ENCODE measurements at places on chromosomes 7 and 10.

DNA sequence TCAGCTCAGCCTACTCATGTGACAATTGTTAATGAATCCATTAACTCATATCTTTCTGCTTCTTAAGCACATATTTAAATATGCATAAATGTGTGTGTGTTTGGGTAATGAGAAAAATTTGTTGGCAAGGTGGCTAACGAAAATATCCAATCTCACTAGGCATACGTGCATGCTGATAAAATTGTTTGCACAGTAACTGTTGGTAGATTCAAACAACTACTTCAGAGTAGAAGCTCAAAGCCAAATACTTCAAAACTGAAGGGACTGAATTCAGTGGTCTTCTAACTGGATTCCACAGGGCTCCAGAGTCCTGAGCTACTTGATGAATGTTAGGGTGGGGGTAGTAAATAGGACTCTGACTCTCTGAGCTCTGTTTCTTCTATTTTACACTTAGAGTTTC lies 757.0 kb downstream of the GRM8 start:
- DNase-seq: no peak

GRCh38 chr10:126702181-126702580 lies 31.7 kb upstream of the C10orf90 start:
- no peak for DNase-seq

DNA sequence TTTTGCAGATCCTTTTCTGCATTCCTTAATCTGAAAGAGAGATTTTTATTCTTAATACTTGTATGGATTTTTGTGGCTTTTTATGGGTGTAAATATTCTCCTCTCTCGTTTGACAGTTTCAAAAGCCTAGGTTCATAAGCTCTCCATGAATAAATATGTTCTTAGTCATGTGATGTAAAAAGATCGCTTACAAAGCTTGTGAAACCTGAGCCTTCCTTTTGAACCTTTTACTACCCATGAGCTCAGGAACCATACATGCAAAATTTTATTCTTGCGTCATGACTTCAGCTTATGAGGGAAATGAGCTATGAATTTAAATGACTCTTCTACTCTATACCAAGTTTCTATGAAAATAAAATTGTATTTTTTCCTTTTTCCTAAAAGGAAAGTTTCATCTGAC lies 98.7 kb downstream of the POLL start:
- no peak for DNase-seq

- no peak for DNase-seq
Observed at GRCh38 chr10:11898372-11899066, 75.4 kb downstream of the PROSER2 start.

- DNase-seq: no peak
Observed at GRCh38 chr7:15085366-15085765, 182.8 kb upstream of the DGKB start.

GRCh38 chr10:104842704-104843103 lies 201.6 kb downstream of the SORCS3 start:
- DNase-seq: no peak

DNA sequence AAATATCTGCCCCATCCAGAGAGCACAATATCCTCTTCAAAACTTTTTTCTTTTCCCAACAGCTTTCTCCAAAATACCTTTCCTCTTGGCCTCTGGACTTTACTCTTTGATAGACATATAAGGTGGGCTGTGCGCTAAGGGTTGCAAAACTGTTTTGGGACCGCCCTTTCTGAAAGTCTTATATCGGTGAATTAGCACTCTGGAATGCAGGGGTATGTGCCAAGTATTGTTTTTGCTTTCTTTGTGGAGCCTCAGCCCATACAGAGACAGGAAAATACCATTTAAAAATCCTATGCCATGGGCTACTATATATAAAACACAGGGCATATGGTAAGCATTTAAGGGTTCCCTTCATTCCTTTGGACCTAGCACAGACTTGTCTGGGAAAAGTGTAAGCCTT lies 37.7 kb downstream of the PPP1R17 start:
- DNase-seq: no peak

GRCh38 chr7:158343936-158344455 lies 243.6 kb downstream of the PTPRN2 start:
- no peak for DNase-seq

DNA sequence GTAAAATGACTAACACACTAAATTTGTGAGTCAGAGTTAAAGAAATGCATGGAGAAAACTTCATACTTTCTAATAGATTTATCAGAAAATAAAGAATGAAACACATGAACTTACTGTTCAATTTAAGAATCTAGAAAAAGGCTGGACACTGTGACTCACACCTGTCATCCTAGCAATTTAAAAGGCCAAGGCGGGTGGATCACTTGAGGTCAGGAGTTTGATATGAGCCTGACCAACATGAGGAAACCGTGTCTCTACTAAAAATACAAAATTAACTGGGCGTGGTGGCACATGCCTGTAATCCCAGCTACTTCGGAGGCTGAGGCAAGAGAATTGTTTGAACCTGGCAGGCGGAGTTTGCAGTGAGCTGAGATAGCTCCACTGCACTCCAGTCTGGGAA lies 1106.2 kb upstream of the LRRN3 start:
- no peak for DNase-seq

GRCh38 chr10:79376078-79376628 lies 28.9 kb downstream of the PPIF start:
- no peak for DNase-seq

DNA sequence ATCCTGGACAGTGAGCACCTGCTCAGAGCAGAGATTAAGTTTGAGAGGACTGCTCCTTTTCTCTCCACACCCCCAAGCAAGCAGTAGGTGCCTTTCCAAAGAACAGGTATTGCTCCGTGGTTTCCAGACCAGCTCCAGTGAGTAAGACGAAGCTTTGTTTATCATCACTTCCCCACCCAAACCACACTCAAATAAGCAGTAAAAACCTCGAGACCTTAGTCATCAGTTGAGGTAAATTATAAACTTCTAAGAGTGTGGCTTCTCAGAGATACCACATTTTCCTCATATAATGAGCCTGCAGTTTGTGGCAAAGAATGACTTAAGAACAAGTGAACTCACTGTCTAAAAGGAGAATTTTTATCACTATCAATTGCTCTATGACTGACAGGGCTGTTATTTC lies 50.0 kb upstream of the GRB10 start:
- peak; percentile 17 for DNase-seq

GRCh38 chr10:79180414-79181221 lies 111.9 kb downstream of the ZMIZ1 start:
- no peak for DNase-seq

DNA sequence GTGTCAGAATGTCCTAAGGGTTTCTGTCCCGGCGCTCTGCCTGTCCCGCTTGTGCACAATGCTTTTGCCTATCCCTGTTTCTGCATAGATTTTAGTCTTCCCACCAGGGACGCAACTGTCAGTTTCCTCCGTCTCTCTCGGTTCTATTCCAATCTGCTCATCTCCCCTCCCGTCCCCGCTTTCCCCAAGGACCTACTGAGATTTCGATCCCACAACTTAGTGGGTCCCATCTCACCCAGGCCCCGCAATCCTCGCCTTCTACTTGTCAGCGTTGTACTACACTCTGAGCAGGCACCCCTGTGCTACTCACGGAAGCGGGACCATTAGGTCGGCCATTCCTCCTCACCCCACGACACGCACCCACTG lies 519 bp upstream of the ZNF655 start:
- no peak for DNase-seq

GRCh38 chr10:60958892-60959601 lies 15.1 kb upstream of the RHOBTB1 start:
- no peak for DNase-seq

DNA sequence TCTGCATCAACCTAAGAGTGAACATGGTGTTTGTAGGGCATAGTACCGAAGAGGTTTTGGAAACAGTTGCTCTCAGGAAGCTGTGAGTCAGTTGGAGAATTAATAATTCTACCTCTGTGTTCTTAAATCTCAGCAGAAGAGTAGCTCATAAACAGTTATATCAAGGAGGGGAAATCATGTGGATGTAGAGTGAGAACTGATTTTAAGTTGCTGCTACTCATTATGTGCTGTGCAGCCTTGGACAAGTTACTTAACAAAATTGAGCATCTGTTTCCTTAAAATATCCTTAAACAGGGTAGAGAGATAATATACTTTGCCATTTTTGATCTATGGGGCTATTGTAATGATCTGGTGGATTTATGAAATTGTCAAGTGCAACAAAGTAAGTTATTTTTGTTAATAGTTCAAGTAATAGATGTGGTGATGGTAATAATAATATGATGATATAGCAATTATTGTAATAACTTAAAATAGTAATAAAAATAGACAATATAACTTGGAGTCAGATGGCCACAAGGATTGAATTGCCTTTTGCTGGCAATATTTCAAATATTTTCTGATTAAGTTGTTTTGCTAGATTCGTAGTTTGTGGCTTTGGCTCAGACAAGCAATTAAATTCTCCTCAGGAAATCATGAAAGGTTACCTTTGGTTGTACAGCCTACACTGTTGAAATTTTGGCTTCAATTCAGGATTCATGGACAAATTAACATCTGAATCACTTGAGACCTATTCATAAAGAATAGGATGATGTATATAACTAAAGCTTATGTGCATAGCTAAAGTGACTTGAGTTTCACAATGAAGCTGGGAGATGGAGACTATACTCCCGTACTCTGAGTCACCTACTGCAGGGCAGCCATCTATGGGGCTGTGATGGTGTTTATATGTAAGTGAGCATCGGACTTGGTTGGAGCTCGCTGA lies 228.5 kb downstream of the CDK14 start:
- DNase-seq: no peak

- DNase-seq: no peak
Observed at GRCh38 chr7:151936207-151936606, 20.0 kb upstream of the GALNTL5 start.

DNA sequence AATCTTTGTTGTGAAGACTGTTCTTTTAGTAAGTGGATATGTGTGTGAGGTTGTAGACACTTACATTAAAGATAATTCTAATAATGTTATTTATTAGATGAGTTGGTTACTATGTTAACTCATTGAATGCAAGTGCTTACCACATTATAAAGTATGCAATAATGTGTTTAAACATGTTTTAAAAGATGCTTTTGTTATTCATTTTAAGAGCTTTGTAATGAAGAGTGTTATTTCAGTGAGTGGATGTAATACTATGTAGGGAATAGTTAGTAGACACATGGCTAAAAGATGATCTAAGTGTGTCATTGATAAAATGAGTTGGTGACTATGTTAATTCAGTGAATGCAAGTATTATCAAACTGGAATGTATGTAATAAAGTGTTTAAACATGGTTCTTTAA lies 70.0 kb upstream of the VOPP1 start:
- DNase-seq: no peak

- DNase-seq: no peak
Observed at GRCh38 chr7:37068038-37068437, 343.7 kb upstream of the AOAH start.

GRCh38 chr7:82266081-82266480 lies 177.5 kb downstream of the CACNA2D1 start:
- DNase-seq: no peak

DNA sequence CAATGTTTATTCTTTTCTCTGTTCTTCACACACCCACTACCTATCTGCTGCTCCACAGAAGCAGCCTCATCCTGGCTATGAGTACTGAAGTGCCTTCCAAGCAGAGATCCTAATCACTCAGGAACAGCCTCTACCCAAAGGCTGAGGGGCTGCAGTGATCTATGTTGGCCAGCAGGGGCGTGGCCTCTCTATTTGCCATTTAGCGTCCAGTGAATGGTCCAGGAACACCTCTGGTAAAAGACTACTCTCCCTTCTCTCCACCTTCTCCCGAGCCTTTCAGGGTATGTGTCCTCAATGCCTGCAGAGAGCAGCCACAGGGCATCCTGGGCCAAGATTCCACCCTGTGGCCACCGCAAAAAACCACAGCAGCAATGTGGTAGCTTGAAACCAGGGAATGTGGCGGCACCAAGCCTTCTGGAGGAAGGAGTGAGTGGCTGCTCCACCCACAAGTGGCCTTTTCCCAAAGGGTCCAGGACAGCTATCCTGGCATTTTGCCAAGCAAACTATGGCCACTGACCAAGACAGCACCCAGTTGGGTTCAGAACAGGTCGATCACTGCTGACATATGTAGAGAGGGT lies 70.9 kb downstream of the SYPL1 start:
- DNase-seq: peak; percentile 48

DNA sequence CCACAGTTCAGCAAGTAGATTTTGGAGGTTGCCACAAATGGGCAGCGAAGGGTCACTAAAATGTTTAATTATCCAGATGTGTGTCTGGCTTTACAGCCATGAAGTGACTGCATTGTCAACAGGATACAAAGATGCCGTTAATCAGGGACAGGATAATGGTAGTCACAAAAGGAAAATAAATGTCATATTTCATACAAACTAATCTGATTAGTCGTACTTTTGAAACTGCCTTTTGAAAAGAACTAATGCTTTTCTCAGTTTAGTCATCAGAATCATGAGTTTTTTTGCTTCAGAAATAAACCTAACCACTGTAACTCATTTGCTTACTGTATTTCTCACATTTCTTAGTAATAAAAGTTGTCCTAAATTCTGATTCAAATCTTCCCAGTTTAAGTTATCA lies 22.2 kb upstream of the WNT16 start:
- DNase-seq: no peak

GRCh38 chr7:27110186-27111031 lies 7.9 kb upstream of the HOXA2 start:
- DNase-seq: no peak

DNA sequence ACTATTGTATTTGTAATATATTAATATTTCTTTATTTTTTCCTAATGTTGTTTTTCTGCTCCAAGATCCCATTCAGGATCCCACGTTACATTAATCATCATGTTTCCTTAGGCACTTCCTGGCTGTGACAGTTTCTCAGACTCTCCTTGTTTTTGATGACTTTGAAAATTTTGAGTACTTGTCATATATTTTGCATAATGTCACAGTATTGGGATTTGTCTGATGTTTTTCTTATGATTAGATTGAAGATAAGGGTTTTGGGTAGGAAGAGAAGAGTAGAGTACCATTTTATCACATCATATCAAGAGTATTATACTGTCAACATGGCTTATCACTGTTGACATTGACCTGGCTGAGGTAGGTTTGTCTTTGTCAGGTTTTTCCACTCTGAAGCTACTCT lies 146.3 kb upstream of the TPK1 start:
- DNase-seq: no peak

DNA sequence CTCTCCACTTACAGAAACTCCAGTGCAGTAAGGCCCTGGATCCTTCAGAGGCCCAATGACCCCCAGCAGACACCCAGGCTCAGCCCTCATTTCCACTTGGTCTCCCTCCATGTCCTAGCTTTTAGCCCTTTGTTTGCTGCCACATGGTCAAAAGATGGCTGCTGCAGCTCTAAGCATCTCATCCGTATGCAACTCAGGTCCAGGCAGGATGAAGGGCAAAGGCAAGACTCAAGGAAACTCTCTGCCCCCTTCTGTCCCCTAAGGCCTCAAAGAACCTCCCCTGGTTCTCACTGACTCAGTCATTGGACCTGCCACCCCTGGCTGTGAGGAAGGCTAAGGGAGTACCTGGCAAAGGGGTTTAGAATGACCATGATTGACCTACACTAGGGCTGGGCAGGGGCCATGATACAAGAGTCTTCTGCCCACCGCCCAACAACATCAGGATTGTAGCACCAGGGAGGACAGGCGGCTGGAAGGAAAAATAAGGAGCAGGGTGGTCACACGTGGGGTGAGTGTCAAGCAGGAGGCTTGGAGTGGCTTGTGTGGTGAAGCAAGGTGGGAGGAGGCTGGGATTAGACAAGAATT lies 303.8 kb upstream of the ZMIZ1 start:
- DNase-seq: no peak

GRCh38 chr10:132690821-132691610 lies 94.9 kb downstream of the NKX6-2 start:
- DNase-seq: no peak
